ENCODE measurements at places on chromosomes 2 and 18.

- DNase-seq: no peak
Observed at GRCh38 chr18:46716336-46716735, 40.5 kb downstream of the ST8SIA5 start.

DNA sequence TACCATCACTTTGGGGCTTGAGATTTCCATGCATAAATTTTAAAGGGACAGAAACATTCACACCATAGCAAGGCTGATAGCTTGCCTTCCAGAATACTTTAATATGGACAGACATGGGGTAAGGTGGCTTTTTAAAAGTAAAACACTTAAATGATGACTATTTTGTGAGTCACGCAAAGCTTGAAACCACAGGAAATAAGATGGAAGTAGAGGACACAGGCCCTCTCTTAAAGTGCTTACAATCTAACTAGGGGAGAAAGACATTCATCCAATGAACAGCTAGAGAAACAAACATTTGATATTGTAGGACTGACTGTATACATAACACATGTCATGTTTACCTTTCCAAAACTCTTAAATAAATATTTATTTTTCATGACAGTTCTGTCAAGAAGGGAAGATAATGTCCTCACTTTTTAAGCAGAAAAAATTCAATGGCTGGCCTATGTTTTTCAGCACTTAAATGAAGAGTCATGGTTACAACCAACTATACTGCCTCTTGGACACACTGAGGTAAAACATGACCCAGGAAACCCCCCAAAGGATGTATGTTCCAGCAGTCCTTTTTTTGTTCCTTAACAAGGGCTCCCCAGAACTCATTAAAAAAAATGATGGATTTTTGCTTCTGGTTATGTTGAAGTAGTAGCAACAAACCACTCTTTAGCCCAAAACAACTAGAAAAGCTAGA, 120.0 kb upstream of the RBMS1 start:
- DNase-seq: no peak

DNA sequence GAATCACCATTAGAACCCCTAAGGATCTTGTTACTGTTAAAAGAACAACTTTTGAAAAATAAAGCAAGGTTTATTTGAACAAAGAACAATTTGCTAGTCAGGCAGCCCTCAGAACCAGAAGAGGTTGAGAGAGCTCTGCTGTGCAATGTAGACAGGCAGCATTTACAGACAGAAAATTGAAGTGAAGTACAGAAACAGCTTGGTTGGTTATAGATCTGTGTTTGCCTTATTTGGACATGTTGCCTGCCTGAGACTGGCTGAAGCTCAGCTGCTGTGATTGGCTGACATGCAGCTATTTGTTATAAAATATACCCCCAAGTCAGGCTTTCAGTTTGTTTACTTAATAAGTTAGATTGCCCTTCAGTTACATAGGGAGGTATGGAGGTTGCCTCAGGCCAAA, 12.5 kb downstream of the MSTN start:
- DNase-seq: no peak

GRCh38 chr2:9951522-9952285, at the start of gene GRHL1:
GRHL1 (plus strand) TSS chr2:9951693; CDS start chr2:9951834, 141 bp downstream.
- peak; percentile 85 for DNase-seq

DNA sequence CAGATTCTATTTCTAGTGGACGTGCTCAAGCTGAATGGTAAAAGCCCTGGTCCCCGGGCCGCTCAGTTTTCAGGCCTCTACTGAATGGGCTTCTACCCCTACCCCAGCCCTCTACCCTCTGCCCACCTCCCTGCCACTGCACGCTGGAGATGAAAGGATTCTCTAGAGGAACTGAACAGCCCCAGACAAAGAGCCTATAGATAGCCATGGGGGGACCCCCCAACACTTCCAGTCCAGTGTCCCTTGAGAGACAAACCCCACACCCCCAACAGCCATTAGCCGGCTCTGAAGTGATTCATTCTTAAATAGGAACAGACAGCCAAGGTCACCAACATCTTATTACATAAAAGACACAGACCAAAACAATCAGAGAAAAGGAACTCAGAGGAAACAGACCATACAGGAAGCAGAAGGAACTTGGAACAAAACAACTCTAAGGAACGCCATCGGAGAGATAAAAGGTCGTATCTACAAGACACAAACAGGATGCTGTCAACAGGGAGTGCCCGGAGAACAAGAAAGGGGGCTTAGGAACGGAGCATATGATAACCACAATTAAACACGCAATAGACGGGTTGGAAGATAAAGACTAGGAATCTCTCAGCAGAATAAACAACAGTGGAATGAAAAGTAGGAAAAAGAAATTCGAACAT, 23.5 kb downstream of the TMEM37 start:
- no peak for DNase-seq

- no peak for DNase-seq
Observed at GRCh38 chr18:55633032-55633431, 45.0 kb upstream of the TCF4 start.

DNA sequence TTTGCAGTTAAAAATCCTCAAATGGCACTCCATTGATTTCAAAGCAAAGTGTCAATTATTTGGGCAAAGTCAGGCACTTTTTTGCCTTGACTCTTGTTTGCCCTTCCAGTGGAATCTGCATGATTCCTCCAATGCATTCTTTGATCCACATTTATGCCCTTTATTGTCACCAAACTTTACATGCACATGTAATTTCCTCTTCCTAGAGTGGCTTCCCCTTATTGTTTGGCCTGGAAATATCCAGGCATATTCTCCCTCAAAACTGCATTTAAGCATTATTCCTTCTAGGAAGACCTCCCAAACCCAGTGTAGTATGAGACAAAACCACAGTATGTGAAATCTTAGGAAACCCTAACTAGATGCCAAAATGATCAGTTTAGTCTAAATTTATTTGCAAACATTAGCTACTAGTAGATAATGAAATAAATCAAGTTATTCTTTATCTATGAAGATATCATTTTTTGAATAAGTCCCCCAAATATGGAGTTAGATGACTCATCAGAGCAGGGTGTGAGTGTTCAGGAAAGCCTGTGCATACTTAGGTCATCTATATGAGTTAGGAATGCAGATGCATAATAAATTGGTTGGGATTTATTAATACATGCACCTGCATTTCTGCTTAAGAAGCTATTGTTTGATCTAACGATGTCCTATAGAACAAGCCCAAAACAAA, 433.3 kb upstream of the TCF4 start:
- no peak for DNase-seq

DNA sequence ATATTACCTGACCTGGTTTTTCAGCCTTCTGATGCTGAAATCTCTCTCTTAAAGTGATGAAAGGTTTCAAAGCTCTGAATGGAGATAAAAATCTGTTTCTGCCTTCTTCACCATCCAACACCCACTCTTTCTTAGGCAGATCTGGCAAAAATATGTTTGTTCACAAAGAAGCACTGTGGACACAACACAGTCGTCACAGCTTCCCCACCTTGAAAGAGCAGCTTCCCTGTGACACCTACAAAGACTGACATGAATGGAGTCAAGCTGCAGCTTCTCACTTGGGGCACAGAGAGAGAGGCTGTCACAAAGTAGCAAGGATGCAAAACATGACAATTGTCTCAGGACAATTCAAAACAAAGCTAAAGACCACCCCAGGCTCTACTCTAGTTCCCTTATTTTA, 86.5 kb downstream of the ICOS start:
- no peak for DNase-seq

DNA sequence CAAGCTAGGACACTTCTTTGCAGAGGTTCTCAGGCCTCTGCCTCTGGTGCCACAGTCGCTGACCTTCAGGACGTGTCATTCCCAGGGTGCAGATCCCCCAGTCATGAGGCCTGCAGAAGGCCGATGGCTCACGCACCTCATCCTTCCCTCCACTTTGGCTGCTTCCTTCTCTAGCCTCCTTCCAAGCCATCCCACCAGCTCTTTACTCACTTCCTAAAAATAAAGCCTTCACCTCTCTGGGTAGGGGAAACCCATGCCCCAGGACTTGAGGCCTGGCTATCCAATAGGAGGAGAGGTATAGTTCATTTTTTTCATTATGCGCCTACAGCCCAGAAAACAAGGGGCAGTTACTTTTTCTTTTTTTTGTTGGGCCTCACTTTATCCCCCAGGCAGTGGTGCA, 91.4 kb downstream of the B3GNT2 start:
- DNase-seq: no peak

- DNase-seq: no peak
Observed at GRCh38 chr2:7060631-7061449, 143.6 kb downstream of the RNF144A start.

DNA sequence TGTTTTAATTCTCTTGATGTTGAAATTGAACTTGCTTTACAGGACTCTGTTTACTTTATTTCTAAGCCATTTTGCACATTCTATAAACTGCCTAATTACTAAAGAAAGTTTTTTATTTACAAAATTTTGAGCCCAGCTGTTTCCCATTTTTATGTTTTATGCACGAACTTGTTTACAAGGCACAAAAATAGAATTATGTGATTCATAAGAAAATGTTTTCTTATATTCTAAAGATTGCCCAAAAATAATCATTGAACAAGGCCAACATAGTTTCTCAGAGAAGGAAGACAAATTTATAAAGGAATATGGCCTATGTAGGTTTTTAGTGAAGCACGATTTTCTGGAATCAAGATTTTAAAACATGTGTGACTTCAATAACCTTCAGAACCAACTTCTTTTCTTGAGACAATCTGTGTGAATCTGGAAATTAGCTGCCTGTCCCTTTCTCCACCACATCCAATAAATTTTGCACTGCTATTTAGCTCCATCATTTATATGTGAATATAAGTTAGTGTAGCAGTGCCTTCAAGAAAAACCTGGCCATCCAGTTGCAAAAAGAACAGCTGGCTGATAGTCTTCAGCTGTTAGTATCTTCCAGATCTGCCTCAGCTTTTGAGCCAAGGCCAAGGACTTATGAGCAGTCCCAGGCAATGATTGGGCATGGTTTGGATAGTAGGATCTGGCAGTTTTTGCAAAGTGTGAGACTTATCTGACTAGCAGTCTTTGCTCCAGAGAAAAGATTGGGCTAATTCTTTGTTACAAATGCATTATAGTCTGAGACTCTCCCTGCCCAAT, 253.2 kb upstream of the COL3A1 start:
- DNase-seq: no peak

GRCh38 chr18:41992703-41993102, 37.7 kb downstream of the PIK3C3 start:
- DNase-seq: no peak

DNA sequence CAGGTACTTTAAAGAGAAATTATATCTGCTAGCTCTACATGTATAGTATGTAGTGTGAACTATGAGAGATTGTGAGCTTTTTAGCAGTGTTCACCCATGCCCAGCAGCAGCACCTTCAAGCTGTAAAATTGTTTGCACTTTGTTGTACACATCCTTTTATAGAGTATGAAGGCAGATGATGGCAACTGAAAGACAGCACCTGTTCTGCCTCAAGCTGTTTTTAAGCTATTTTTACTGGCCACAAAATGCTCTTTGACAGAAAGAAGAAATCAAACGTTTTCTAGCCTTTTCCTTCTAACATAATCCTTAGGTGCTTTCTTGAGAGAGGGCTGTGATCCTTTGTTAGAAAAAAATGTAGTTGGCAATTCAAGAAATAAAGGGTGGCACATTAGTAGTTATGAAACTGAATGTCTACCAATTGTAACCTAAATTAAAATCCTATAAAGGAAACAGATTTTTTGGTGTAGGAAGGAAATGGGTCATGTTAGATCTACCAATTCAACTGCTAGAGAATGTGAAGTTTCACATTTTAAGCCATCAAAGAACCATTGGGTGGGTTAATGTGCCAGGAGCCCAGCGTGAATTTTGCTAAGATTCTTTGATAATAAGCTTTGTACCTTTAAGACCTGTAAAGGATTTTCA, 59.5 kb downstream of the R3HDM1 start:
- no peak for DNase-seq

- DNase-seq: no peak
Observed at GRCh38 chr2:128300151-128301020, 18.3 kb downstream of the HS6ST1 start.

- DNase-seq: no peak
Observed at GRCh38 chr2:235725016-235725489, 231.2 kb downstream of the AGAP1 start.

DNA sequence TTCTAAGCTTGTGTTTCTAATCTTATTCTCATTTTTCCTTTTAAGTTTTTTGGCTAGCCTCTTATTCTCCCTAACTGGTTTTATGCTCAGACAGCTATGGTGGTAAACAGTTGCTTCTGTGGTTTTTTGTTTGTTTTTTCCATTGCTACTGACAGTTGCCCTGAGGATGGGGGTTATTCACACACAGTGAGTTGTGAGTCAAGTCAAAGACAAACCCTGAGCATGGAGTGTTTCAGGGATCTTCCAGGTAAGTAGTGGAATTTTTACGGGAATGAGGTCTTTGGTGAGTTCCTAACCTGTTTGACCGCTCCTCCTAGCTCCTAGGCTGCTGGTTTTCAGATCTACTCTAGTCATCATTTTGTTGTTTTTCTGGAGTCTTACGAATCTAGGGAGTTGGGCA, 162.8 kb downstream of the ZNF407 start:
- no peak for DNase-seq

Measured in activated CD8-positive, alpha-beta memory T cell treated with anti-CD3 and anti-CD28 coated beads for 48 hours (primary cell).